ENCODE measurements at places on chromosomes 5 and 9.

DNA sequence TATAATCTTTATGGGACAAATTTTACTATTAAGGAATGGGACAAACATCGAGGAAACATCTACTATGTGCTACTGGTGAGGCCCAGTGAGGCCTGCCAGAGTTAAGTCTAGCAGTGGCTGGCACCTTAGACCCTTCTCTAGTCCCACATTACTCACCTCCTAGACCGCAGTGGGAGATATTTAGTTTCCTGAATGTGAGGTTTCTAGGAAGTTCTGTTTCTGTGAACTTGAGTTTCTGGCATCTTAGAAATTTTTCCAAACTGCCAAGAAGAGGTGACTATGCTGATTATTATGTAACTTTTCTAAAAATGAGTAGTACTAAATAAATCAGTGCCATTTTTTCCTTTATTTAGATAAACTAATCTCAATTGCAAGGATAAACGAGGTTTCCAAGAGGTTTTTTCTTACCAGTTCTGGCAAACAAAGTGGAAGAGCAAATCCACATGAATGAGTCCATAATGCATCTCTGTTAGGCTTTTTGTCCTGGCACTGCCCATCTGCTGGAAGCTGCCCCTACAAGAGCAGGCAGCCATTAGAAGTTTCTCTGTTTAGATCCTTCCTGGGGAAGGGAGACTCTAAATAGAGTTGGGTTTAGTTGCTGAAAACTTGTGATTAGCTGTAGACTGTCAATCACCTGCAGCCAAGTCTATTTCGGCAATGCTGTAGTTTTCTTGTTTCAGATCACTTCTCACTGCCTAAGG, 348.7 kb downstream of the MAN2A1 start:
- DNase-seq, result no peak

GRCh38 chr5:124519396-124519795, 227.0 kb downstream of the ZNF608 start:
- DNase-seq, result no peak

- no peak for DNase-seq
Measured at GRCh38 chr5:126044111-126044668, 379.0 kb upstream of the GRAMD2B start.

GRCh38 chr9:104027295-104027694, 66.8 kb upstream of the SMC2 start:
- DNase-seq, result no peak

GRCh38 chr5:139374909-139375308, 8.2 kb downstream of the SLC23A1 start:
- DNase-seq, result peak; percentile 12

- DNase-seq, result no peak
Measured at GRCh38 chr9:133458643-133459312, 1.0 kb upstream of the CACFD1 start.

DNA sequence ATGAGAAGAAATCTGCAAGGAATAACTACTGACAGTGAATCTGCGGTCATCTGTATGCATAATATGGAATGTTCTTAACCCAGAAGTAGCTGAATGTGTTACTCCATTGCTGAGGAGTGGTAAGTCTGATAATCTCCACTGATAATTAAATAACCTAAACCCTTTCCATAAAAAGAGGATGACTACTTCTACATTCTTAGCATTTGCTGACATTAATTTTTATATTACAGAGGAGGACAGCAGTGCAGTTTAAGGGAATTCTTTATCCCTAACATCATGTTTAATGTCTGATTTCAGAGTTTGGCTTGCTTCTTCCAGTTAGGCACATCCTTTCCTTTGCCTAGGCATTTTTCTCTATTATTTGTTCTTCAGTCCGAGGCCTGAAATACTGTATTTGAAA, 52.2 kb downstream of the CDC42SE2 start:
- no peak for DNase-seq

DNA sequence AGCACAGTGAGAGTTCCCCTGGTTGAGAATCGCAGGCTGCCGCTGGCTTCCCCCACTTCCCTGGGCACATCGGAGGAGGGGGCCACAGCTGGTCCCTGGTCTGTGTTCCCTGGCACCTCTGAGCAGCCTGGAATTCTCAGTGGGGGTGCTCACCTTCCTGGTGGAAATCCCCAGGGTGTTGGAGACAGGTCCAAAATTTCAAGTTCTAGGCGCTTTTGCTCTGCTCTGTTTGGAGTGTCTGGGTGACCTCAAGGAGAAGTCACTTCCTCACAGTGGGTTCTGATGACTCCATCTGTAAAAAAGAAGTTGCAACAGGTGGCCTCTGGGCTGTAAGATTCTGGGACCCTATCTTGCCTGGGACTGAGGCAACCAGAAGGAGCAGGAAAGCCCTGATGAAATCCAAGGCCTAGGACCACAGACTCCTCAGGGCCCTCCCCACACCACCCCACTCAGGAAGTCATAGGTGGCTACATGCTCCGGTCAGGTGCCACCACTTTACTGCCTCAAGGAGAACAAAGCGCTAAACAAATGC, at the start of gene TRAF1:
Gene TRAF1, minus strand, starts transcription at position 400 of the 532 bp plus-strand sequence. CDS start 721 bp downstream, outside the sequence.
- DNase-seq, result peak; percentile 75

GRCh38 chr9:72951520-72952380, 1.1 kb downstream of the ALDH1A1 start:
- DNase-seq, result no peak

- no peak for DNase-seq
Measured at GRCh38 chr5:94968507-94969095, 316.3 kb downstream of the MCTP1 start.

DNA sequence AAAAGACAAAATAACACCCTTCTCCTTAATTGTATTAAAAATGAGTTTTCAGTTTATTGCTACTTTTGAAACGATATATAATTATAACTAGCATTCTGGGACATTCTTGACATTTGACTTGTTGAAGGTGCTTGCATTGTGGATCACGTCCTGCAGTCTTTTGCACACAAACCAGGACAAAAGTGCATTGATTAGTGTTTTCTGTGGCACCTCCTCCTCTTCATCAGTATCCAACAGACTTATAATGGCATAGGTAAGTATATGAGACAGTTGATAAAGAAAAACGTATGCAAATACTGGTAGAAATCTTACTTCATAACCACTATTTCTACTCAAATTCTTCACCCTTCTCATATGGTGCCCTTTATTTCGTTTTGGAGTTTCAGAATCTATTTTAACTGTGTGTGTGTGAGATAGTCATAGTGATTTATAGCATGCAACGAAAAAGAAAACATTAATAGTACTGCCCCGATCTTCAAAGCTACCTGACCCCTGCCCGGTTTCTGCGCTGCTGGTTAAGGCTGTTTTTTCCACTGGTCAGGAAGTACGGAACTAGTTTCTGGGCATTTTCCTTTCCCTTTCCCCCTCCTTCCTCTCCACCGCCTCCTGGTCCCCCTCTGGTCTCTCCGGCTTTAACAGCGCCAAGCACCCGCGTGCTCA, 639 bp upstream of the RASA1 start:
- DNase-seq, result no peak

DNA sequence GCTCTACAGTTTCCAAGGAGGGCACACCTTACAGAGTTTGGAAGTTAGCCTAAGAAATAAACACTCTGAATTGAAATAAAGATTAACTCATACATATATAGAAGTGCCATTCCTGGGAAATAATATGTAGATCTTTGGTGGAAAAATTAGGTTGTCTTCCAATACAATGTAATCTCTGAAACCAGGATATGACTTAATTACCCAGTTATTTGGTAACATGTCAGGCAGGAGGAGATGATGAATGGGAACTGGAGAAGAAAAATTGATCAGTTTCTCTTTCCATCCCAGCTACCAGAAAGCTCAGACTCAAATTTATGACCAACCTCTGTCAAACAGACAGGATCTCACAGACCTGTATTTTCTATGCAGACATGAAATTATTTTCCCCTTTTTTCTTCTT, 215.2 kb upstream of the SNX2 start:
- DNase-seq, result no peak

- no peak for DNase-seq
Measured at GRCh38 chr5:171632616-171633015, 153.0 kb upstream of the SMIM23 start.

GRCh38 chr5:158514319-158514985, 585.3 kb downstream of the EBF1 start:
- DNase-seq, result no peak

DNA sequence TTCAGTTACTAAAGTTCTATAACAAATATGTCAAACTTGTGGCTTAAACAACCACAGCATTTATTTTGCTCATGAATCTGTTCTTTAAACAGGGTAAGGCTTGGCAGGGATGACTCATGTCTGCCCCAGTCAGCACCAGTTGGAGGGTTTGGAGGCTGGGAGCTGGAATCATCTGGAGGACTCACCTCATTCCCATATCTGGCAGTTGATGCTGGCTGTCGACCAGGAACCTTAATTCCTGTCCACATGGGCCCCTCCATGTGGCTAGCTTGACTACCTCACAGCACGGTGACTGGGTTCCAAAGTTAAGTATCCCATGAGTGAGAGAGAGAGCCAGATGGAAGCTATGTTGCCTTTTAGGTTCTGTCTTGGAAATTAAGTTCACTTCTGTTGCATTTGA, 13.8 kb upstream of the CCL28 start:
- no peak for DNase-seq

DNA sequence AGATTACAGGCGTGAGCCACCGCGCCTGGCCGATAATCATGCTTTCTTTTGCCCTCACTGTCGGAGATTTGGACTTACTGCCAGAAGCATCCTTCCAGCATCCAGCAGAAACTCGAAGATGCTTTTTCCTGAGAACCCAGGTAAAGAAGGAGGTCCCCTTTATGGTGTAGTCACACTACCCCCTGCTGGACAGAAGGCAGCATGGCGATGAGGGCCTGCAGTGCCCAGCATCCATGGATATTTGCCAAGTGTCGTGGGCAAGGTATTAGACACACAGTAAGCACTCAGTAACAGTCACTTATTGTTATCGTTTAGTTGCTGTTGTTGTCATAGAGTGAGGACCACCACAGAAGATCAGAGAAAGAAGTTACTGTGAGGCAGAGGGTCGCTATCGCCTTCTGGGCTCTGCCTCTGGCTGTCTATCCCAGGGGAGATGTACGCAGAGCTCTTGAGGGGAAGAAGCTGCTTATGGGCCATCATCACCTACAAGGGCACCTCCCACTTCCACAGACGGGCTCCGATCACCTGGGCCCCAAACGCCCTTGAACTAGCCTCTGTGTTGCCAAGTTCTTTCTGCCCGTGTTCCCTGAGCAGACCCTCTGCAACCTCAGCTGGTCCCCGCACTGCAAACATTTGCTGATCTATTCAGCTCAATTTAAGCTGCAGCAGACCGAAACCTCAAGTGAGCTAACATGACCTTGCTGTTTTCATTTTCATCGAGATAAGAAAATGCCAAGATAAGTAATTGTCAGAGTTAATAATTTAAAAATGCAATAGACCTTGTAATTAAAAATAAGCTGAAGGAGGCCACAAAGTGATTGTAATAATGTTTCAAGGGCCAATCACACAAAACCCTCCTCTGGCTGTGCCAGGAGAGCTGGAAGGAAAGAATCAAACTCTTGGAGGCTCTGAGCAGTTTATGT, 23.9 kb downstream of the C5orf15 start:
- peak; percentile 67 for DNase-seq

DNA sequence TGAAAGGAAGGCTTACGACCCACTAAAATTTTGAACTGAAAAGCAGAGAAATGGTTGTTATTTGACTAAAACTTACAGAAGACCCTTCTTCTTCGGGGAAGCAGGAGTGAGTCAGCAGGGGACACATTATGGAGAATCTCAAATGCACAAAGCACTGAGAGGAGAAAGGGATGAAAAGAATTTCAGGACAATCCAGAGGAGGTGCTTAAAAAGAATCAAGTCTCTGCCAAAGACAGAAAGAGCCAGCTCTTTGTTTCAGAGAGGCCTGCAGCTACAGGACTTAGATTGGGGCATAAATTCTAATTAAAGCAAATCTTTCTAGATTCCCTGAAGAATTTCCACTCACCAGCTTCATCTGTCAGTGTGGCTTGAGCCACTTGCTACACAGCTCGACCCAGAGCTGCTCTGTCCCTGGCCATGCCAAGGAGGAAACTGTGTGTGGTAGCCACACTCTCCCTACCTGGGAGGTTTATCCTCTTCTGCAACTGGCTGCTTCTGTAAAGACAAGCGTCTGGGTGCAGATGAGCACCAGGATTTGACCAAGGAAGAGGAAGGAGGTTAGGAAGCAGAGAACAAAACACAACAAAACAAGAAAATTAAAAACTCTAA, 89.9 kb downstream of the SEMA5A start:
- no peak for DNase-seq

DNA sequence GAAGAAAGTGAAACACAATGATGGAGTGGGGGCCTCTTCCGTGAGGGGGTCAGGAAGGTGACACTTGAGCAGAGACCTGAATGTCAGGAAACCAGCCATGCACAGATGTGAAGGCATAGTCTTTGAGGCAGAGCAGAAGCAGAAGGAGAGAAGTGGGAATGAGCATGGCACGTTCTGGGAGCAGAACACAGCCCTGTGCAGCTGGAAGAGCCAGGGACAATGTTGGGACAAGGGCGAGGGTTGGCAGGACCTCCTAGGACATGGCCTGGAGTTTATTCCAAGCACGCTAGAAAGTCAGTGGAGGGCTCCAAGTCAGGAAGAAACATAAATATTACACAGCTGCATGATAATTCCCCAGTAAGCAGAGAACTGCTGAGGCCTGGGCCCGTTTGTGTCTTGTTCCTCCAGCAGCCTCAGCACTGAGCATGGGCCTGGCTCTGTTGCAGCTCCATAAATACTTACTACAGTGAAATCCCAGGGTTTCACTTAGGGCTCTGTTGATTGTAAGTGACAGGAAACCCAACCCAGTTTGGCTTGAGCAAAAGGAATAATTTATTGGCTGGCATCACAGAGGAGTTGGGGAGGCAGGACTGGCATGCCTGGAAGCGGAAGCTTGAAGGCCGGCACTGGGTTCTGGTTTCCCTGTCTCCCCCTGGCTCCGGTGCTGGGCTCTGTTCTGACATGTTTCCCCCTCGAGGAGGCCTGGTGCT, 66.2 kb downstream of the MVB12B start:
- DNase-seq, result no peak

GRCh38 chr9:26326563-26326962, 566.0 kb downstream of the CAAP1 start:
- DNase-seq, result no peak

GRCh38 chr9:20043035-20043434, 254.2 kb upstream of the SLC24A2 start:
- no peak for DNase-seq

DNA sequence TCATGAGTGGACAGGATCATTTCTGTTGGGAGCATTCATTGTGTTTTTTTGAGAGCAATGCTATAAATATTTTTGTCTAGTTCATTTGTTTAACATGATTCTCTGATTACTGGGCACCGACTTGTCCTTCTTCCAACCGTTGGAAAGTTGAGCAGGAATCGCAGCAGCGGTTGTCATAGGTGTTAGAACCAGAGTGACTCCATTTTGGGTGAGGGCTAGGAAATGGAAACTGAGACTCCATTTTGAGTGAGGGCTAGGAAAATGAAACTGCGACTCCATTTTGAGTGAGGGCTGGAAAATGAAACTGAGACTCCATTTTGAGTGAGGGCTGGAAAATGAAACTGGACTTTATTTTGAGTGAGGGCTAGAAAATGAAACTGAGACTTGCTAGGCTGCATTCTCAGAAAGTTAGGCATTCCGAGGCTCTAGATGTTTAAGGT, 100.6 kb downstream of the ICE1 start:
- DNase-seq, result no peak
